SK-N-MC (cell line): ENCODE measurements at places on chromosomes 13 and 19.
A peak's percentile ranks its signal among the peaks of the same experiment; 100 is the strongest.

DNA sequence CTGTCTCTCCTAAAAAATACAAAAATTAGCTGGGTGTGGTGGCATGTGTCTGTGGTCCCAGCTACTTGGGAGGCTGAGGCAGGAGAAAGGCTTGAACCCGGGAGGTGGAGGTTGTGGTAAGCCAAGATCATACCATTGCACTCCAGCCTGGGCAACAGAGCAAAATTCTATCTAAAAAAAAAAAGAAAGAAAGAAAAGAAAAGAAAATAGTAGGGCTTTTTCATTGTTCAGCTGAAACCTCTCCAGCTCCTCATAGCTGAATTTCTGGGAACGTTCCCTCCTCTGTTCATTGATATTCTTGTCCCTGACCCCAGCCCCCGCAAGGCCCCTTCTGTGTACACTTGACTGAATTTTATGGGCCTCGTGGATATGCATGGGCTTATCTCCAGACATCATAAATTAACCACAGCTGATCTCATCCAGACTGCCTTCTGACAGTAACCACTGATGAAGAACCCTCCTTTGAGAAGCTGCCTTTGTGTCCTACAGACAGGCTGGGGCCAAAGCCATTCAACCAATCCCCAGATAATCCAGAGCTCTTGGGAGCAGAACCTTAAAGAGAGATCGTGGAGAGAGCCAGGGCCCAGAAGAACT, at the start of gene ELSPBP1:
ELSPBP1 (plus strand) TSS at position 424 of the 594 bp plus-strand sequence. CDS start 14,036 bp downstream, outside the sequence.
- peak; percentile 48 for DNase-seq

DNA sequence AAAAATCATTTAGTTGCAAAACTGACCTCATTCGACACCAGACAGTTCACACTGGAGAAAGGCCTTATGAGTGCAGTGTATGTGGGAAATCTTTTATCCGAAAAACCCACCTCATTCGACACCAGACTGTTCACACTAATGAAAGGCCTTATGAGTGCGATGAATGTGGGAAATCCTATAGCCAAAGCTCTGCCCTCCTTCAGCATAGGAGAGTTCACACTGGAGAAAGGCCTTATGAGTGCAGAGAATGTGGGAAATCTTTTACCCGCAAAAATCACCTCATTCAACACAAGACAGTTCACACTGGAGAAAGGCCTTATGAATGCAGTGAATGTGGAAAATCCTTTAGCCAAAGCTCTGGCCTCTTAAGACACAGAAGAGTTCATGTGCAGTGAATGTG, 7.1 kb upstream of the ZNF134 start:
- no peak for DNase-seq

GRCh38 chr13:40355126-40355724, 311.2 kb downstream of the FOXO1 start:
- DNase-seq: no peak

DNA sequence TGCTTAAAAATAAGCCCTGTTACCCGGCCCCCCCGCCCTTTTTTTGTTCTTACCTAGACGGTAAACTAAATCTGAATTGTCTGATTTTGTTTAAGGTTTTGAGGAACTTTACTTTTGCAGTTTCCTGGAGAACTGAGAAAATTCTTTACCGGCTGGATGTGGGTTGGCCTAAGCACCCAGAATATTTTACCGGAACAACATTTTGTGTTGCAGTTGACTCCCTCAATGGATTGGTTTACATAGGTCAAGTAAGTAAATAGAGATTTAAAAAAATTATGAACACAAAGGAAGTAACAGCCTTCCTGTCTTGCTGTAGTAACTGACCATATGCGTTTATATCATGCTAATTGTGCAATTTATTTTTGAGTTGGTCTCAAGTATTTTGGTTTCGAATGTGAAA, 785 bp downstream of the NHLRC3 start:
- DNase-seq: no peak

DNA sequence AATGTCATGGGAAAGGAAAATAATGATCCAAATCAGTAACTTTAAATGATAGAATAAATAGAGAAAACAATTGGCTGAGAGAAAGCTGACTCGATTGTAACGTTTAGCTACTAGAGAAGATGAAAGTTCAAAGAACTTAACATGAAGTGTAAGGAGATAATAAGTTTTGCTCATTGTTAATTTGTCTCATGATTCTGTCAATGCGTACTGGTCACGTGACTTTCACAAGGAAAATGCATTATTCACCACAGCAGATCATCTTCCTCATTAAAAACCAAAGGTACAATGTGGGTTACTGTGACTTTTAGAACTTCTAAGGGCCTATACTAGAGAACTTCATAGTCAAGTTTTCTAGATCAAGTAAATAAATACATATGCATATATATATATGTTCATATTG, 1207.2 kb downstream of the EFNB2 start:
- DNase-seq: no peak

- DNase-seq: no peak
These were observed 39.4 kb downstream of the NFIX start for GRCh38 chr19:13034636-13035035.

DNA sequence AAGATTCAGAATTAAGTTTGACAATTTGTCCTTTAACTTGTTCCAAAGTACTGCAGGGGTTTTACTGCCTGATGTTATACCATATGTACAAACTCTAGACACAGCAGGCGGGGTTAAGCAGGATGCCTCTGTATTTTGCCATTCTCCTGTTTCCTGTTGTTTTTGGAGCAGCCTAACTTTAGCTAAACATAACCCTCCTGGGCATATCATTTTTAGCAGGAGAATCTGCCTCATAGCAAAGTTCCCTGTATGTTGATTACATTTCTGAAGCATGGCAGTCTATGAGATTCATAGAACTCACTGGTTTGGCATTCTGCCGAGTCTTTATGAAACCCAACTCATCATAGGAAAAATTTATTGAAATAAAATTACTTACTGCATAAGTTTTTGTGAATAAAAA, 5.2 kb downstream of the LHFPL6 start:
- peak; percentile 97 for DNase-seq

GRCh38 chr19:1577090-1577928, 9.2 kb upstream of the MEX3D start:
- DNase-seq: no peak

DNA sequence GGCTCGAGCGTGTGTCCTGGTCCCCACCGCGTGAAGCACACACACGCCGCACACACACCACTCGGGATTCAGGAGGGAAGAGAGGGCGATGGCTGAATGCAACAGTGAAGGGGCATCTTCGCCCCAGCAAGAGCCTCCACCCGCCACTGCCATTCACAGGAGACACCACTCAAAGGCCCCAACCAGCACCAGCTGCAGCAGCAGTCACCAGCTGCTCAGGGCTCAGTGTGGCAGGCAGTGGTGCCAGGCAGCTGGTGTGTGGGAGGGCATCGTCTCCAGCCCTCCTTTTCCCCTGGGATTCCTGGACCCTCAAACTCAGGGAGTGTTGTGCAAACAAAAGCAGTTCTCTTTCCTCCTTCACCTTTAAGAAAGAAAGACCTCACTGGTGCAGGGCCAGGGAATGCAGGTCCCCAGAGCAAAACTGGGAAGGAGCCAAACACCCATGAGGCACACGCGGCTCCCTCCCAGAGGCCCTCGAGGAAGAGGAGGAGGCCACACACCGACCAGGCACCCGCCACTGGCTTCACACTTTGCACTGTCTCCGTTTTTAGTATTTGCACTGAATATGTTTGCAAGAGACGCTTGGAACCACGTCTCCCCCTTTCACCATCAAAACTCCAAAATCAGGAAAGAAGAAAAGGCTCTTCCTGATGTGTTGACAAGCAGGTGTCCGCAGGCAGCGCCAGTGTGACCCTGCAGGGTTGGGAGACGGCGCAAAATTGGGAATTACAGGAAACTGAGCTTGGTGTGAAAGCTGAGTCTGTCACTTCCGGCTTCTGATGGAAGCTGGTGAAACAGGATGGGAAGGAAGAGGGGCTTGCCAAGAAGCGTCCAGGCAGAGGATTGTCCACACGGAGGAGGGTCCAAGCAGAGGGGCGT, 26.4 kb upstream of the F7 start:
- DNase-seq: no peak

DNA sequence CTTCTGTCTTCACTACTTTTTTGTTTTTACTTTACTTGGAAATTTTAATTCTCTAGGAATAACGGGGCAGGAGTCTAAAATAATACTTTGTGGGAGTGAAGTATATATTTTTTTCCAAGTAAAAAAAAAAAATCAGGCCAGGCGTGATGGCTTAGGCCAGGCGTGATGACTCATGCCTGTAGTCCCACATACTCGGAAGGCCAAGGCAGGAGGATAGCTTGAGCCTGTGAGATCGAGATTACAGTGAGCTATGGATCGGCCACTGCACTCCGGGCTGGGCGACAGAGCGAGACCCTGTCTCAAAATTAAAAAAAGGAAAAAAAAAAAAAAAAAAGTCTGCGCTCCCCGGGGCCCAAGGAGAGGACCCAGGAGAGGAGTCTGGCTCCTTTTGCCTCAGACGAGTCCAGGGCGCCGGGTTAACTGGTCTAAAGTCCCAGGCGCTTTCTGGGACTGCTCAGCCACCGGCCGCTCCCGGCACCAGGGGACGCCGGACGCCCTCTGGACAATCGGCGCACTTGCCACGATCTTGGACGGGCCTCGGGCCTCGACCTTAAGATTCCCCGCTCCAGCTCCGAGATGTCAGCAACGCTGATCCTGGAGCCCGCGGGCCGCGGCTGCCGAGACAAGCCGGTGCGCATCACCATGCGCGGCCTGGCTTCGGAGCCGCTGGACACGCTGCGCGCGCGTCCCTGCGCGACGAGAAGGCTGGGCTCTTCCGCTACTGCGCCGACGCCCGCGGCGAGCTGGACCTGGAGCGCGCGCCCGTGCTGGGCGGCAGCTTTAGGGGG, 2.7 kb upstream of the ZFP82 start:
- DNase-seq: no peak
